Effector CD8-positive, alpha-beta T cell (primary cell): ENCODE measurements at places on chromosomes 6 and 20.

DNA sequence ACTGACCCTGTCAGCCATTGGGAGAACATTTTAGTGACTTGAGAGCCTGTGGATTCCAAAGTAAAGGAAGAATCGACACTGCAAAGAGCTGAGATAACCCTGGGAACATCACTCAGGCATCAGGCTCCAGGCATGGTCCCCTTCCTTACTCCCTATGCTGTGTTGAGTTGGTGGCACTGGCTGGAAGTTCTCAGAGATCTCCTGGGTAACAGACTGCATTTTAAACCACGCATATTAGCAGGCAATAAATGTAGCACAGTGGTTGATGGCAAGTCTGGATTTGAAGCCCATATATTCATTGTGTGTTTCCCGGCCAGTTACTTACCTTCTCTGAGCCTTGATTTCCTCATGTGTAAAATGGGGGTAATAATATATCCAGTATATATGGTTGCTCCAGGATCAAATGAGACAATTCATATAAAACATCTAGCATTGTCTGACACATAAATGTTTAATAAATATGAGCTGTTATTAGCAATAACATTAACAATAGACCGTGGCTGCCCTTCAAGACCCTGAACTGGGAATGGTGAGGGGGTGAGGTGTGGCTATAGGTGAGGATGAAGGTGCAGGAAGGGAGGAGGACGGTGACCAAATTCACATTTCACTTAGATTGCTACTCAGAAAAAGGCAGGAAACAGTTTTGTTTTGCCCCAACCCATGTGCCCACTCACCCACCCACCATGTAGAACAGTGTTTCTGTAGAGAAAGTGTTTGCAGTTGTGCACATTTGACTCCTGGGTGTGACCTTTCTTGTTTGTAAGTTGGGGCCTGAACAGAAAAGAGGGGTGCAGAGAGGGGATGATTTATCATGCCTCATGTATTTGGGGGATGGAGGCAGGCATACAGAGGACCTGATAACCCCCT lies 2.1 kb downstream of the PLCG1 start:
- no peak for DNase-seq

DNA sequence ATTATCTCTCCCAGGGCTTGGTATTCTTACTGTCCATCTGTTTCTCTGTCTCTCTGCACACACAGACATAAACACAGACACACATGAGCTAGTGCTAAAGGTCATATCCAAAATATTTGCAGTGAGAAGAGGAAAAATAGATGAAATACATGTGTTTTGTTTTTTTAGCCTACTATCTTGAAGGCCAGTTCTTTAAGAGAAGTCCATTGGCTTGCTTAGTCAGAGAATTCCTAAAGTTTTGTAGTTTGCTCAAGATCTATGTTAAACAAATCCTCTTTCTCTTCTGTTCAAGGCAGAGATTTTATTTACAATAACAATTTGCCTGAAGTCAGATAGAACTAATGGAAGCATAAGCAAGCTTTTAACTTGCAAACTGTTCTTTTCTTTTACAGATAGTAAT lies 120.0 kb upstream of the AKIRIN2 start:
- no peak for DNase-seq

DNA sequence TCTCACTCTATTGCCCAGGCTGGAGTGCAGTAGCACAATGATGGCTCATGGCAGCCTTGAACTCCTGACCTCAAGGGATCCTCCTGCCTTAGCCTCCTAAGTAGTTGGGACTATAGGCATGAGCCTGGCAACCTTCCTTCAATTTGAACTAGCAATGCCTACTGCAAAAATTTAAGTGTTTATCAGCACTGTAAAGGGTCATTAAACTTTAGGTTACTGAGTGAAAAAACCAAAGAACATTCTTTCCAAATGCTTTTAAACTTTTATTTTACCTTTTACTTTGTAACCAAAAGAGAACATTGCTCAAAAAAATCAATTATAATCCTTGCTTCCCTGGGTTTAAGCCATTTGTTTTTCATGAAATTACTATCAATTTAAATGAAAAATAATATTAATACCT lies 101.0 kb upstream of the NHSL1 start:
- no peak for DNase-seq

- DNase-seq = no peak
These were observed 6.7 kb downstream of the CCR6 start for GRCh38 chr6:167129562-167129961.

DNA sequence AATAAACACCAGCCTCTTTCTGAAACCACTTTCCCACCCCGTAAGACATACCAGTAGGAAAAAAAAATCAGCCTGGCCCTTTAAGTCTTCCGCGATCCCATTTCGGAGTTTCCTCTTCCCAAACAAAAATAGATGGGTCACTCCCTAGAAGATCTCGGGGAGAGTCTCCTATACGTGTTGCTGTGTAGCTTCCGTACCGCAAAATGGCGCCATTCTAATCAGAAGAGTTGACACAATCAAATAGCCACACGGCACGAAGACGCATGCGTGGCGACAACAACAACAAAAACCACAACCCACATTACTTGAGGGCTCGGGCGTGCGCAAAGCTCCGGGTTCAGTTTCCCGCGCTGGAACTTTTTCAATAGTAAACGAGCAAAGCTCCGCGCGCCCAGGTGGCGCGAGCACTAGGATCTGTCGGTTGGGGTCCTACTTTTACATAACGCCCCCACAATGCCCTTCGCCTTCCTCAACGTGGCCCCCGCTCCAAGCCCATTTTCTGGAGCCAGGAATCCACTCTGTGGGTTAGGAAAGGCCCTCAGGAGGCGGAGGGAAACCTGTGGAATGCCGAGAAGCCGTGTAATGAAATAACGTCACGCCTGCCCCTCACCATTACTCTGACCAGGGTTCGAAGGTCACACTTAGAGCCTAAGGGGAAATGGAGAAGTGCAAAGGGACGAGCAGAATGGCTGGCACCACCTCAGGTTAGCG lies at the start of gene GPANK1:
Gene GPANK1 (minus strand): TSS at position 208 of the 711 bp plus-strand sequence. CDS start 519 bp downstream, outside the sequence.
- peak; percentile 82 for DNase-seq

DNA sequence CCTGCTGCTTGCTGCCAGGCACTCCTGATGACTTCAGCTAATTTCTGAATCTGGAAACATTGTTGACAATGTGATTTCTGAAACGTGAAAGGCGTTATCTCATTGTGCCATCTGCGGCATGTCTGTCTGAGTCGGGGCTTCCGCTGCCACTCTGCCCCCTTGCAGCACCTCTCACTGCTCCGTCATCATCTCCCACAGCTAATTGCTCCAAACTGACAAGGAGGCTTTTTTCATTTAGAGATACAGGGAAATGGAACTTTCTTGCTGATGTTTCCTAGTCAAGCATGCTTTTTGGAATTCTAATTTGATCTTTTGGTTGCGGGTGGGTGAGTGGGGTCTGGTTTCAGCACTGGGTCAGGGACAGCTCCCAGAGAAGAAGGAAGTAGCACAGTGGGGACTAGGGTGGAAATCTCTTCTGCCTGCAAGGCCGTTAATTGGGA lies 233.5 kb downstream of the DHX35 start:
- DNase-seq = no peak

DNA sequence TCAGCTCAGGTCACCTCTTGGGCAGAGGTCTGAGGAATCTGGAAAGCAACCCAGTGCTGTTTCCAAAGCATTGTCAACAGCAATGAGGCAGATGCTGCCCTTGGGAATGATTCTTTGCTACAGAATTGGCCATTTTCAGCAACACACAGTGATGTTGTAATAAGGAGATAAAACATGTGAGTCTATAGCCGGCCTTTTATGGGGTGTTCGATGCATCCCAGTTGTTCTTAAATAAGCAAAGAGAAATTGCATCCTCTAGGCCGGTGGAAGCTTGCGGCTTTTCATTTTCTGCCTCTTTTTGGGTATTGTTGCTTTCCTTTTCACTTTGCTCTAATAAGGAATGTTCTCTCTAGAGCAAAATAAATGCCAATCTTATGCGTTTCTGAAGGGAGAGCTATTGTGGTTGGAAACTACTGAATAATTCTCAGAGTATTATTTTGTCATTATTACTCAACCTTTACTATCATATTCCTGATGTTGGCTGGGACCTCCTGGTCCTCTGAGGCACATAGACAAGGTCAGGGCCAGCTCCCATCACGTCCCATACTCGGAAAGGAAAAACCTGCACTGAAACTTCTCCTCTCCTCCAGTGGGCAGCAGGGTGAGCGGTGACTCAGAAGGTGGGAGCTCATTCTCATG lies 214.2 kb downstream of the CDH26 start:
- no peak for DNase-seq

DNA sequence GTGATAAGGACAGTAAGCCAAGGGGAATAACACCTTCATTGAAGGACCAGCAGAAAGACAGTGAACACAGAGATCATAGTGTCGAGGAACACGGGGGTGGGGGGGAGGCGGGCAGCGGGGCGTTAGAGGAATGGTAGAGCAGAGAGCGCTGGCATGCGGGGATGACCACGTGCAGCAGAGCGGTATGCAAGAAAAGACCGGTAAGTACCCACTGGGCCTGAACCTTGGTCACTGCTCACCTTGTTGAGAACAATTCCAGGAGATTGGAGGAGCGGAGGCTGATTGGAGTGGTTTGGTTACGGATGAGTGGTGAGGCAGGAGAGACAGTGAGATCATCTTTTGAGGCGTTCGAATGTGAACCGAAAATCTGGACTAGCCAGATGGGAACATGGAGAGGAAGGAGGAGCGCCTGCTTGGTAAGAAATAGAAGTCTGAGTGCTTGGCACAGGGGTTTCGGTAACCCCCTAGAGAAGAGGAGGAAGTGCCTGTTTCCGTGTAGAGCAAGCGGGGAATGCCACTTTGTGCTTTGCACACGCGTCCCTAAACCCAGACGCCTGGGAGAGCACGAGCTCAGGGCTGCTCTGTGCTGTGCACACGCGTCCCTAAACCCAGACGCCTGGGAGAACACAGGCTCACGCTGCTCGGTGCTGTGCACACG lies 70.0 kb downstream of the FAM120B start:
- no peak for DNase-seq

GRCh38 chr20:31712564-31713311 lies 9.9 kb downstream of the BCL2L1 start:
- no peak for DNase-seq

GRCh38 chr6:88856566-88856965 lies 106.9 kb downstream of the RNGTT start:
- no peak for DNase-seq

- no peak for DNase-seq
These were observed 61.1 kb upstream of the SPDEF start for GRCh38 chr6:34617231-34617630.

DNA sequence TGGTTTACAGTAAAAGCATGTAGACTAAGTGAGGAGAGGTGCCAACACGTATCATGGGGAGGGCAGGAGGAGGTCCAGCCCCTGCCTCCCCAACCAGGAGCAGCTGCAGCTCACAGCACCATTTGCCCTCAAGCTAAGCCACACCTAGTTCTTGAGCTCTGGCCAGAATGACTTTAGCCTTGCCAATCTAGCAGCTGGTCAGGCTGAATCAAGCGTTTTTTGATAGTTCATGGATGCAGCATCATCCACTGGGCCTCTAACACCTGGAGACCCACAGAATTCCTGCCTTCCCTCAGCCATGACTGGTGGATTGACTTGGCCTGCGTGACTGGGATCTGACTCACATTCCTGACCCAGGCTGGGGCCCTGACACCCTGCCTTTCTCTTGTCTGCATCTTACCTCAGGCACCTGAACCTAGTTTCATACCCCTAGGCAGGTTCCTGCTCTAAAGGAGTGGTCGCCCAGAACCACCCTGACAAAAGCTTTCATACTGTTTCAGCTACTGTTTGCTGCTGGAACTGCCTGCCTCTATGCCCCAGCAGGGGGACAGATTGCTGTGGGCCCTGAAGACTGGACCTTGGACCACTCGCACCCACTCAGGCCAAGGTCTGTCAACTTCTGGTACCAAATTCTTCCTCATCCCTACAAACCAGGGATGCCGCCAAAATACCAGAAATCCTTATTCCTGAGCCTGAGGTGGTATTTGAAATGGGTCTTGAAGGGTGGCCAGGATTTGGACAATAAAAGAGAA lies 122.3 kb downstream of the QRSL1 start:
- DNase-seq = no peak

DNA sequence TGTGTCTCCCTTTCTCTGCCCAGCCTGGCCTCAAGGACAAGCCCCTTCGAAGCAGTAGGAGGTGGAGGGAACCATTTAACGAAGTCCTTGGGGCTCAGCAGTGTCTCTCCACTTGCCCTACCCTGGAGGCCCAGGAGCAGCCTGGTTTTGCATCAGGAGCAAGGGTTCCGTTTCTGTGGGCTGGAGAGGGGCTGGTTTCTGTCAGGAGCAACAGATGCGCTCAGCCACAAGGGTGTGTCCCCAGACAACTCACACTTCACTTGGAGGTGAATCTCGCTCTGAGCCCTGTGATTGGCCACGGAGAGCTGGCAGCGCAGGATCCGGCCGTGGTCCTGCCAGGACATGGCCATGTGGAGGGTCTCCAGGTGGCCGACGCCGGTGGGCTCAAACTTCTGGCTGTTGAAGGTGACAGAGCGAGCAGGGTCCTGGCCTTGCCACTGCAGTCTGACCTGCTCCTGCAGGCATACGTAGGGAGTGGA lies 6.9 kb downstream of the SIGLEC1 start:
- DNase-seq = no peak

DNA sequence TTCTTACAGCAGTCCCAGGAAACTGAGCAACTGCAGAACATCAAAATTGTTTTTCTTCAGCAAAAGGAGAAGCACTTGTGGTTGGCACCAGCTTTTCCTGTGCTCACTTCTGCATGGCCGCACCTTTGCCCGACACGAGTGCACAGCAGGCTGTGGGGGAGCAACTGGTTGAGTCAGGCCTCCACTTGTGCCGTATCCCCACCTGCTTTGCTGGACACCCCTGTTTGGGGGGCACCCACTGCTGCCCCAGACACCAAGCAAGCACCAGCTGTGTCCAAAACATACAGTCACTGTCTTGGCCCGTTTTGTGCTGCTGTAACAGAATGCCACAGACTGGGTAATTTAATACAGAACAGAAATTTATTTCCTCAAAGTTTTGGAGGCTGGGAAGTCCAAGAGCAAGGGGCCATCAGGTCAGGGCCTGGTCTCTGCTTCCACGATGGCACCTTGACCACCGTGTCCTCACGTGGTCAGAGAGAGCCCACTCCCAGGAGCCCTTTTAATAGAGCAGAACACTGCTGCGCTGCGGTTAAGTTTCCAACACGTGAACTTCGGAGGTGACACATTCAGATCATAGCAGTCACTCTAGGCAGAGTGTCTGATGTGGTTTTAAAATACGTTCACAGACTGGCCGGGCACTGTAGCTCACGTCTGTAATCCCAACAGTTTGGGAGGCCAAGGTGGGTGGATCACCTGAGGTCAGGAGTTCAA lies 8.7 kb upstream of the GMEB2 start:
- DNase-seq = peak; percentile 49

DNA sequence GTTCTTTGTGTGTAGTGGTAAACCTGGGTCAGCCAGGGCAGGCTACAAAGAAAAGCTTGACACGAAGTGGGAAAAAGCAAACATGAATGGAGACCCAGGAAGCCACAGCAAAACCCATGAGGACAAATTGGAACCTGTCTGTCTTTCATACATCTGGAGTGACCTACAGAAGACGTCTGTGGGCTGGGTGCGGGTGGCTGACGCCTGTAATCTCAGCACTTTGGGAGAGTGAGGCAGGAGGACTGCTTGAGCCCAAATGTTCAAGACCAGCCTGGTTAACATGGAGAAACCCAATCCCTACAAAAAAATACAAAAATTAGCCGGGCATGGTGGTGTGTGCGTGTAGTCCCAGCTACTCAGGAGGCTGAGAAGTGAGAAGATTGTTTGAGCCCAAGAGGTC lies 114.8 kb downstream of the PRND start:
- DNase-seq = no peak

- DNase-seq = no peak
These were observed 493 bp downstream of the CRYBG1 start for GRCh38 chr6:106360989-106361430.
